ENCODE measurements at places on chromosomes 1 and 21.

DNA sequence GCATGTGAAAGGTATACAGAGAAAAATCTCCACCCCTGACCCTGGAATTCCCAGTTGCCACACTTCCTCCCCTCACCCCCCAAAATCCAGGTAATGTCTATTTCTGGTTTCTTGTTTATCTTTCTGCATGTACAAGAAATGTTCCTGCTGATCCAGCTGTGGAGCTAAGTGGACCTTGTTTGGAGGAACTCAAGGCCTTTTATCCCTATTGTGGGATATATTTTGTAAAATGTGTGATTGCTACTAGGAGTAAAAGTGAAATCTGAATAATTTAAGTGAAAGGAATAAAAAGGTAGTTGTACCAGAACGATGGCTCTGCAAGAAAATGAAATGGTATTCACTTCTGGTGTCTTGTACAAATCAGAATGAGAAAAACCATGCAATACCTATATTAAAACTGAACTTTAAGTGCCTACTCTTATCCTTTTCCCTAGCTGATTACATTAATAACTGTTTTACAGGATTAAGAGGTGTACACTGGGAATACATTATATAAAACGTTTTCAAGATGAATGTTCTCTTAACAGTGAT is 3.0 kb downstream of the SPEN start:
- no peak for DNase-seq

DNA sequence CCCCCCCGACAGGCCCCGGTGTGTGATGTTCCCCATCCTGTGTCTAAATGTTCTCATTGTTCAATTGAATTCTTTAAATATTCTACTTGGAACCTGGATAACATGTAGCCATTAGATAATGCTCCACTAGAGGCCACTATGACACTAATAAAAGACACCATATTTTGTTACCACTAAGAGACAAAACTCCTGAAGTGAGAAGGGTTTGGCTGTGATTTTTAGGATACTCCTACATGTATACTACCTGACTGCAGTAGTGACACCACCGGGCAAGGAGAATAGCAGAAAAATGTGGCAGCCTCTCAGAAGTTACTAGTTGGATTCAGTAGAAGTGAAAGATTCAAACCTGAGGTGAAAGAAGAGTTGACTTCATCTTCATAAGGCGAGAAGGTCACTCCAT is 36.0 kb downstream of the F5 start:
- no peak for DNase-seq

- DNase-seq = no peak
Observed at GRCh38 chr1:24919791-24920532, 10.1 kb downstream of the RUNX3 start.

DNA sequence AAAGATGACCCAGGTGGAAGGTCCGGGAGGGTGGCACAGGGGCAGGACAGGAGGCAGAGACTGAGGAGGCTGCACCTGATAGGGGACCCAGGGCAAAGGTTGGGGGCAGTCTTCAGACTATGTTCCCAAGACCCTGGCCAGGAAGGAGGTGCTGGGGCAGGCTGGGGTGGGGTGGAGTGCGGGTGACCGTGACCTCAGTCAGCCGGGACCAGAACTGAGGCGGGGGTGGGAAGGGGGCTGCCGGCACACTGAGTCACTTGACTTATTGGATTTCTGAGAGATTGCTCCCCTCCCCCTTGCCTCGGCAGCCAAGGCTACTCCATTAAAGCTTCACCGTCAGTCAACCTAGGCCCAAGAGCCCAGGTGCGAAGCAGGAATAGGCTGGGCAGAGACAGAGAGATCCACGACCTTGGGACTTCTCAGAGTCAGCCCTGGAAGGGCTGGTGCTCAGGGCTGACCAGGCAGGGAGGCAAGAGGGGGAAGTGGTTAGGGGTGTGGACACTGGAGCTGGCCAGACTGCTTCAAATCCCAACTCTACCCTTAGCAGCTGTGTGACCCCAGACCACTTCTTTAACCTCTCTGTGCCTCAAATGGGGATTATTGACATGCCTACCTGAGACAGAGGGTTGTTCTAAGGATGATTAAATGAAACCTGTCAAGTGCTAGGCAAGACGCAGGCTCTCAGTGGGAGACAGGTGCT is 47.9 kb upstream of the LAPTM5 start:
- peak; percentile 45 for DNase-seq

DNA sequence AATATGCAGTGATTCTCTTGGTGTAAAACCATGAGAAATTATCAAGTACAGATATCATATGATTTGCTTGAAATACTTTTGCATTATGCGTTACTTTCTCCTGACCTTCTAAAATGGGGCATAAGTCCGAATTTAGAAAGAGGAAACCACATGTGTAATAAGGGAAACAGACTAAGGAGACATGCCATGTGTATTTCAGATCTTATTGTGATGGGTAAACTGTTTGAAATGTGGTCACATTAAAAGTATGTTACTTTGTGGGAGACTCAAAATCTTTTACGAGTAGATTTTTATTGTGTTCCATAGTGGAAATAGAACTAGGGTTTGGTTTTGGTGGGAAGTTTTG is 173.0 kb downstream of the NFIA start:
- no peak for DNase-seq

DNA sequence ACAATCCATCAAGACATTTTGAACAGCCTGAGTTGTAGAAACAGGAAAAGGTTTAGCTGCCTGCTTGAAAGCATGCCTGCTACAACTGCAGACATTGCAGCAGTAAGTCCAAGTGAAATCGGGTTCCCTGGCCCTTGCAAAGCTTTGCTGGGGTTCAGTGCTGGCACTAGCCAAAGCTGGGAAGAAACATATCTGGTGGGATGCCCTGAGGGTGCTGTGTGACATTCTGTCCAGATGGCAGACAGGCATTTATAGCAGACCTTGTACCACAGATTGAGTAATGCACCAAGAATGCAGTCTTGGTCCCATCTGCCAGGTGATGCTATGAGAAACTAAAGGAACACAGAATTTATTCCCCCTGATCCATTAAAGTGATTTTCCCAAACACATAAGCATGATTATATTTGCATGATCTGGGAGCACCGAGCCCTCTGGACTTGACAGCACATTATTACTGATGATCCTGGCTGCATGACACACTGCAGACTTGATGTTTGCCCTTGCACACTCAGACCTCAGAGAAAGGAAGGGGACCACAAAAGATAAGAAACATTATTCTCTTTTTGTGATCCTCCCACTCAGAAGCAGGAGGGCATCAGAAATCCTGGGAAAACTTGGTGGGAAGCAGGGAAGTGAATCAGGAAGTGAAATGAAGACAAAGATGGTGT is 223.7 kb upstream of the FAM78B start:
- no peak for DNase-seq

DNA sequence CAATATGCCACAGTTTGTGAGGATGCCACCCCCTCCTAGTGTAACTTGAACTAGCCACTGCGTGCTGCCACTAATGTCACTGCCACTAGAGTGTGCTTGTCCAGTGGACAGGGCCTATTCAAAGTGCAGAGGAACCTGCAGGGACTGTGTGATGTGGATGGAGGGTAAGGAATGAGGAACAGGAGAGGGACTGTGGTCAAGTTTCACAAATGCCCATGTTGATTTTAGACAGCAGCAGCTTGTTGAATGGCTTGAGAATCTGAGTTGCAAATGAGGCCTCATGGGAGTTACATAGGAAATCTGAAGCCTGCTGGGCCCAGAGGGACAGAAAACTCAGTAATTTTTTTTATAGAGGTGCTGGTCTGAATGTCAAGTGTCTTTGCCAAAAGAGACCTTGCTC is 112.3 kb downstream of the HHAT start:
- no peak for DNase-seq

DNA sequence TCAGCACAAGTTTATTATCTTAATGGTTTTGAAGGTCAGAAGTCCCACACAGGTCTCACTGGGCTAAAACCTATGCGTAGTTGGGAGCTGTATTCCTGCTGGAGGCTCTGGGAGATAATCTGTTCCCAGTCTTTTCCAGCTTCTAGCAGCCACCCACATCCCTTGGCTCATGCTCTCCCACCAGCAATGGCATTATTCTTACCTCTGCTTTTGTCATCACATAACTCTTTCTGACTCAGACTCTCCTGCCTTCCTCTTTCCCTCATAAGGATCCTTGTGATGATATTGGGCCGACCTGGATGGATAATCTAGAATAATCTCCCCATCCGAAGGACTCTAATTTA is 122.2 kb upstream of the PRDX6 start:
- DNase-seq = no peak

DNA sequence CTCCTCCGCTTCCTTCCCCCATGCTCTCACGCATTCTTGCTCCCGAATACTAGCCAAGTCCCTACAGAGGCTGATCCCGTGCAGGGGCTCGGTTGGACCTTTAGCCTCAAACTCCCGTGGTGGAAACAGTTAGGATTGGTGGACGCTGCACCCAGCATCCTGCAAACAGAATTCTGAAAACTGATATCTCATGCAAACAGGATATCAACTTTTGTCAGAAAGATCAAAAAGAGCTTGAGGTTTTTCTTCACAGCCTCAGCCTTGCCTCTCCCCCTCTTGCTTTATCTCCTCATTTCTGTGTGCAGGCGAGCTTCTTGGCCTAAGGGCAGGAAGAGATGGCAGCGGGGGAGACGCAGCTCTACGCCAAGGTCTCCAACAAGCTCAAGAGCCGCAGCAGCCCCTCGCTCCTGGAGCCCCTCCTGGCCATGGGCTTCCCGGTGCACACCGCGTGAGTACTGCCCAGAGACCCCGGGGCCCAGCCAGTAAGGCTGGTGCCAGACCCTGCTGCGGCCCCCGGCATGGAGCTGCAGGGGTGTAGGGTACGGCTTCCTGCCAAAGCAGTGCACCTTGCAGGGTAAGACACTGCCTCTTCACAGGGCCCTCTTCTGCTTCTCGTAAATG is at the start of gene UBASH3A:
TSS of gene UBASH3A (plus strand) at position 292 of the 621 bp plus-strand sequence. CDS start at position 336, 44 bp downstream.
- DNase-seq = peak; percentile 61

DNA sequence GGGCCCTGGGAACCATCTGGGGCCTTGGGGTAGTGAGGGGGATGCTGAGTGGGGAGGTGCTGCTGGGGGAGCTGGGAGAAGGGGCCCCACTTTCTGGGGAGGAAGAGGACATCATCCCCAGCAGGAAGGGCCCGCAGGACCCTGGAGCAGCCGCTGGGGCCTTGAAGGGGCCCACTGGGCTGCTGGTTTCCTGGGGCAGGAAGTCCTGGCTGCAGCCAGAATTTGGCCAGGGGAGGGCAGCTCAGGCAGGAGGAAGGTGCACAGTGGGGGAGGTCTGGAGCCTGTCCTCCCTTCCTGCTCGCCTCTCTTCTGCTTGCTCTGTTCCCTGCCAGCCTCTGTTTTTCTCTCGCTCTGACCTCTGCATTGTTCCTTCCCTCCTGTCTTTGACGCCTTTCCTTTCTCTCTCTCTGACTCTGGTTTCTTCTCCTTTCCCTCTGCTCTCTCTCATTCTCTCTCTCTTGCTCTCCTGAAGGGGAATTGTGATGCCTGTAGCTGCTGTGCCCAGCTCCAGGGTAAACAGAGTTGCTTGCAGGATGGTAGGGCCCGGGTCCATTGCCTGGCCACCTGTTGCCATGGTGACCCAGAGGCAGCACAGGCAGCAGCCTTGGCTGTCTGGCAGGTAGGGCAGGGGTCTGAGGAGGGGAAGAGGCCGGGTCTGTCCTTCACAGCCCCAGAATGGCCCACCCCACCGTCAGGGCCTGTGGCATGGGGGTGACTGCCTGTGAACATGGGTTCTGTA is 23.9 kb downstream of the ACOT11 start:
- no peak for DNase-seq

GRCh38 chr1:167297222-167298214 is 76.8 kb downstream of the POU2F1 start:
- no peak for DNase-seq

DNA sequence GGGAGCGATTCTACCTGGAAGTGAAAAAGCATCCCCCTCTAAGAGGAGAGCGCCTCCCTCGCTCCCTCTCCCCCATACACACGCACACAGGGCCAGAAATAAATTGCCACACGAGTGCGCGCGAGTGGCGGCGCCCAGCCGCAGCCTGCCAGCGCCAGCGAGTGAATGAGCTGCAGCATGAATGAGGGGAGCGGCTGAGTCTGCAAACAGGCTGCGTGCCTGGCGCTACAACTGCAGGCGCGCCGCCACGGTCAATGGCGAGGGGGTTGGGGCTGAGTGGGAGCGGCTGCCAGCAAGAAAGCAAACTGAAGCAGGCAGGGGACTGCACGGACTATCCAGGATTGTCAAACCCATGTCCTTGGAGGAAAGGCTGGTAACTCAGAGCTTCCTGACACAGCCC is 2.2 kb downstream of the CAMK1G start:
- peak; percentile 72 for DNase-seq

DNA sequence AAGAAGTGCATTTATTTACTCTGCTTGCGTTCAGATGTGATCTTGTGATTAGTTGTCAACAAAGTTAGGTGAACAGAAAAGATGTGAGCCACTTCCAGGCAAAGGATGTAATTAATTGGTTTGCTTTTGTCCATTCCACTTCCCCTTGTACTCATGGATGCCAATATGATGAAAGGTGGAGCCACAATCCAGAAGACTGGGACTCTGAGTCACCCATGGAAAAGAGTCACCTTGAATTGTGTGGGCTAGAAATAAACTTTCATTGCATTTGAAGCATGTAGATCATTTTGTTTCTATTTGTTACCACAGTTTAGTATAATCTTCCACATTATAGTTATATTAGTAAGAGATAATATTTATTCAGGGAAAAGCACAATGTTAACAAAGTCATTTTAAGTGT is 684.2 kb downstream of the LTN1 start:
- no peak for DNase-seq

- no peak for DNase-seq
Observed at GRCh38 chr21:46084709-46085108, 13.2 kb upstream of the COL6A2 start.

DNA sequence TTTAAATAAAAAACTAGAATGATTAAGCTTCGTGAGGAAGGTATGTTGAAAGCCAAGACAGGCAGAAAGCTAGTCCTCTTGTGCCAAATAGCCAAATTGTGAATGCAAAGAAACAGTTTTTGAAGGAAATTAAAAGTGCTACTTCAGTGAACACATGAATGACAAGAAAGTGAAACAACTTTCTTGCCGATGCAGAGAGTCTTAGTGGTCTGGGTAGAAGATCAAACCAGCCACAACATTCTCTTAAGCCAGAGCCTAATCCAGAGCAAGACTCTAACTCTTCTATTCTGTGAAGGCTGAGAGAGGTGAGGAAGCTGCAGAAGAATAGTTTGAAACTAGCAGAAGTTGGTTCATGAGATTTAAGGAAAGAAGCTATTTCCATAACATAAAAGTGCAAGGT is 63.2 kb downstream of the TTC3 start:
- DNase-seq = no peak

Data from upper lobe of right lung (tissue), 1 donor.